ENCODE measurements at places on chromosomes 7 and 10.

DNA sequence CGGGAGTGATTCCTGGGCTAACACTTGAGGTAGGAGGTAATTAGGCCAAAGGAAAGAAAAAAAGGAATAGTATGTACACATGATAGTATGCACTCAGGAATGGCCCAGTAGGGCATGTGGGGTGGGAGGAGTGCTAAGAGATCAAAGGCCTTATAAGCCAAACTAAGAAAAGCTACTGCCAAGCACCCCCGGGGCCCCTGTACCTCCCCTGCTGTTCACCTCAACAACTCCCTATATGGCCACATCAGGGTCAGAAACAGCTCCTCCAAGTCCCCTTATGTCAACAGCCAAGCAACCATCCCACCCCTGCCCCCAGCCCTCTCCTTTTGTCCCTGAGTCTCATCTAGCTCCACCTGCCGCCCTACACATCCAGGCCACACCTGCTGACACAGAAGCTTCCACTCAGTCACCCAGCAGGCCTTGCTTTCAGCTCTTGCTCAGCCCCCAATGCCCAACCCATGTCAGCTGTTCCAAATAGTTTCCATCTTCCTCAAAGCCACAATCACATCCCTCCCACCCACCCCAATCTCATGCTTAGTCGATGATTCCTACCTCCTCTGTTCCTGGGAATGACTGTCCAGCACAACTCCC lies 80.2 kb downstream of the SORBS1 start:
- ATAC-seq: no peak

- ATAC-seq: no peak
These were observed 7.2 kb downstream of the ITIH5 start for GRCh38 chr10:7659560-7659959.

DNA sequence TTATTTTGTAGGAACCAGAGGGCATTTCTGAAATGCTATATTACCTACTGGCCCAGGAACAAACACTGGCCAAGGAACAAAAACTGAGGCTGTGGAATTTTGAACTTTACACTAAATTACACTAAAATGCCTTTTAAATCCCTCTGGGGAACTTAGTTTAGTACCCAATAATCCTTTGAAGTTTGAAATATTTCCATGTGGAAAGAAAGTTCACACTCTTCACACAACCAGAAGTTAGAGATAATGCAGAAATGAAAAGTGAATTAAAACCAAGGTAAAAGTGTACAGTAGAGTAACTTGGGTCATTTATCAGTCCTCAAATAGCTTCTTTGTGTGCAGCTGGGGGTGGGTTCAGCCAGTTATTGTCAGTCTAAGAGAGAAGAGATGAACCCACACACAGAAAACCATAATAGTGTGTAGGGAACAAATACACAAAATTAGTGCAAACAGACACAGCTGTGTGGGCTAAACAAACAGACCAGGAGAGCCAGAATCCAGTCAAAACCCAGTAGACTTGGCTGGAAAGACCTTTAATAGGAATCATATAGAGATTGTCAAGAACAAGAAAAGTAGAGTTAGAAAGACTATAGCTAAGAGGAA lies 46.5 kb upstream of the DGKI start:
- ATAC-seq: no peak

DNA sequence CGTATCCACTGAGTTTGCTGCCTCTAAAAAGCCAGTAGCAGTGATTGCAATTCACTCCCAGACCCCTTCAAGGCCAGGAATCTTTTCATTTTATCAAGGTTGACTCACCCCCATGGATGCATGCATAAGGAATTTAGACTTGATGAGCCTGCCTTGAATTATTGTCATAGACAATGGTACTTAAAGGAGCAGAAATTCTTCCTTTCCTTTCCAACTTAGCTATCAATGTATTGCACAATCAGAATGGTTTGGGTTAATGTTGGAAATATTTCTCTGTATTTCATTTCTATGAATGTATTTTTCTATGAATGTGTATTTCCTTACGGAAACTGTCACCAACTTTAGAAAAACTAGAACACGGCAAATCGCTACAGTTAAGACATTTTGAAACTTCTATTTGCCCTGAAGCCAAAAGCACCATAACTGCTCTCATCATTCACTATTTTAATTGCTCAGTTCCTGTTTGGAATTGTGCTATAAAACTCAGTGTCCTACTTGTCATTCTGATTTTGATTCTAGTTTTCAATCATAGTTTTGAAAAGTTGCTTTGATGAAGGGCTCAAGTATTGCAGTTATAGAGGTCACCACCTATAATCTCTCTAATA lies 355.7 kb upstream of the AKR1E2 start:
- peak; percentile 94 for ATAC-seq

DNA sequence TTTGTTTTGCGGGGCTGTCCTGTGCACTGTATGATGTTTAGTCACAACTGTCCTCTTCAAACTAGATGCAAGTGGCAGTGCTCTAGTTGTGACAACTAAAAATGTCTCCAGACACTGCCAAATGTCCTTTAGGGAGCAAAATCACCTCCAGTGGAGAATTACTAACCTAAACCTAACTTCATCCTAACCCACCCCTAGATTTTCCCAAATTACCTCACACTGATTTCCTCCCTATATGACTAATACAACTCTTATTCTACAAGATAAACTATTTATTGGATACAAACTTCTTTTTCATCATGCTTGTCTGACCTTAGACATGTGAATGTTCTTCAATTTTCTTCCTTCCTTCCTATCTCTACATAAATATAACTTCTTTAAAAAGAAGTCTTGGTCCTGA lies 26.4 kb downstream of the PNPLA8 start:
- no peak for ATAC-seq

GRCh38 chr10:12600652-12601051 lies 251.3 kb downstream of the CAMK1D start:
- ATAC-seq: no peak

GRCh38 chr10:53005612-53006345 lies 233.2 kb upstream of the MBL2 start:
- ATAC-seq: no peak

DNA sequence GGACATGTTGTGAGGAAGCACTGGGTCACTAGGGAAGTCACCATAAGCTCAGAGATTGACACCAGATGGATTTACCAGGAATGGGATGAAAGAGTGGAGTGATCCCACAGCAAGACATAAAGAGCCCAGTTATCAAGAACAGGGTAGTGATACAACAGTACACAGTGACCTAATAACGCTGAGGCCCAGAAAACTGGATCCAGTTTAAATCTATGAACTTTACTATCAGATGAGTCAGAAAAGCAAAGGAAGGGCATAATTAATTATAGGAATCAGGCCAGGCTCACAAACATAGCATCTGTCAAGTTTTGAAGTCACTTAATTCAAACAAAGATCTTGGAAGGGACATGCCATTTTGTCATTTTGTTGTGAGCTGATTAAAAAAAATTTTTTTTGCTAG lies 73.5 kb downstream of the LRRN3 start:
- ATAC-seq: no peak

DNA sequence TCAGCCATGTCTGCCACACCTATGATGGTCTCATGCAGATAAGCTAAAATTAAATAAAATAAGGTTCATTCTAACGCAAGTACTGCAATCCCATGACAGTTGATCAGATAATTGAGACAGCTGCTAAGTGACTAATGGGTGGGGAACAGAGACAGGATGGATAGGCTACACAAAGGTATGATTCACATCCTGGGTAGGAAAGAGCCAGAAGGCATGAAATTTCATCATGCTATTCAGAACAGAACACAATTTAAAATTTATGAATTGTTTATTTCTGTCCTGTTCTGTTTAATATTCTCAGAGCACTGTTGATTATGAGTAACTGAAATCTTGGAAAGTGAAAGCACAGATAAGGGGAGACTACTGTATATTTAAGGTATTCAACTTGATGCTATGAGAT lies 381.8 kb upstream of the SORCS1 start:
- peak; percentile 86 for ATAC-seq

DNA sequence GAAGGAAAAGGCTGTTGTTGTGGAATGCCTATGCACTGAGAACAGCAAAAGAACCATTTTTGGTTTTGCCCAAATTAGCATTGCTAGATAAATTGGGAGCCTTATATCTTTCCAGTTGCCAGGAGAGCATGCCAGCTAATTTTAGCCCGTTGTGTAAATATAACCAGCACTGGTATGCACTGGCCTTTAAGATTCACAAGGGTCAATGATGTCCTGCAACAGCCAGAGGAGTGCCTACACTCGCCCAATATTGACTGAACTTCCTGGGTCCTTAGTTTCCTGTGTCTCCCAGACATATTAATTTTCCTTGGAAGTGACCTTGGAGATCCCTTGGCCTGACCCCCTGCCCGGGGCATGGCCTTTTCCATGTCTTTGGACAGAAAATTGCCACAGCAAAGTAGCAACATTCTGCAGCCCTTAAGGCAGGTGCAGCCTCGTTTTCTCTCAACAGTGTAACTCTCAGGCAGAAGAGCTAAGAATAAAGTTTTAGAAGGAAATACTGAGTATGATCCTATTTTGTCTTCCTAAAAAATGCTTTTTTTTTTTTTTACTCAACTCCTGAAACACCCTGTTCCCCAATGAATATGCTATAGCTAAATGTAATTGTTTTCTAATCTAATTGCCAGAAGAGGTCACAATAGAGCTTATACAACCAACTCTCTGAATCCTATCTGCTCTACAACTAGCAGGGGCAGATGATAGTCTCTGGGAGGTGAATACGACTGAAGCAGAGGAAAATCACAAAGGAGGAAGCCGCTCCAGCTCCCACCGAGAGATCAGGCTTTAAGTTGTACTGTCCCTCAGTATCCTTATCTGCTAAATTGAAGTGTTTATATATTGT lies 131.9 kb upstream of the PCGF5 start:
- ATAC-seq: peak; percentile 72

- ATAC-seq: no peak
These were observed 2.0 kb upstream of the HMX3 start for GRCh38 chr10:123133541-123134342.

DNA sequence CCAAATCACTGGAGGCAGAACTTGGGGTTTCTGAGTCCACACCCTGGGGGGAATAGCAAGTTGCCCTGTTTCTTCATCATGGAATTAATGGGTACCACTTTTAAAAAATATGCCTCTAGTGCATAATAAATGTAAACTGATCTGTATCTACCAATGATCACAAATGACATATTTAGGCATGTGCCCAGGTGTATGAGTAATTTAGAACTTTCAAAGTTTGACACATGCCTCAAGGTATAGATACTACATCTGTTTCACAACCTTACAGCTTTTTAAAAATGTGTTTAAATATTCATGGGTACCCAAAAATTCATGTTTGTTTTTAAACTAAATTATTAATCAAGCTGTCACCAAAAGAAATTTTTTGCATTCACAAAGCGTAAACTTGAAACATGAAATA lies 226.0 kb downstream of the KIAA1217 start:
- ATAC-seq: no peak

GRCh38 chr7:48446721-48447120 lies 275.5 kb downstream of the ABCA13 start:
- ATAC-seq: no peak

DNA sequence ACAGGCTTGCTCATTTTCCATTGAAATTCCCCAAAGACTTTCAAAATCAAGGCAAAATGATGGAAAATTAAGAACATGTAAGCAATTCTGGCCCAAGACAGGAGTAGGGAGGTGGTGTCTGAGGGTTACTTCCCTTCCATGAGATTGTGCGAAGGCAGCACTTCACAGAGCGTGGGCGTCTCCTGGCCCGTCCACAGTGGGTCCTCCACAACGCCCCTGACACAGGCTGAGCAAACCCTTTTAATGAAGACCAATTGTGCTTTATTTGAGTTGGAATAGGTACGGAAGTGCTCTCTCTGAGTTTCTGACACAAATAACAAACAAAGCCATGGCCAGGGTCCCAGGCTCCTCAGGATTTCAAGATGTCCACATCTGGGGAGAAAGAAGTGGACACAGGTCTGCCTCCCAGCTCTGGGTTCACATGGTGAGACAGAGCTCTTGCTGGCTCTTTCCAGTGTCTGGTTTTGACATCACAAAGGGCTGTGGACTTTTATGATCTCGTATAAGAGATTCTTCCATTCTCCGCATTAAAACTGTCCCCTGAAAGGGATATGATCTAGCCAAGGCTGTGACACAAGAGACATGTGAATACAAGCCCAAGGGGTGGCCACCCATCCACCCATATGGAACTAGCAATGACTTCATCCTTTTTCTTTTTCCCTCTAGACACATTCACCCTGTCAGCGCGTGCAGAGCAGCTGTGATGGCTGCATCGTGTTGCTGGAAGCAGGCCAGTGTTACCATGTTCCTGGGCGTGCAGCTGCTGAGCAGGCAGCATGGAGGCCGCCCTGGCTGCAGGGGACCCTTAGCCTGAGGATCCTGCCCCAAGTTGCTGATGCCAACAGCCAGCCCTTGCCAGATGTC lies 145.6 kb downstream of the ADAM12 start:
- peak; percentile 36 for ATAC-seq

DNA sequence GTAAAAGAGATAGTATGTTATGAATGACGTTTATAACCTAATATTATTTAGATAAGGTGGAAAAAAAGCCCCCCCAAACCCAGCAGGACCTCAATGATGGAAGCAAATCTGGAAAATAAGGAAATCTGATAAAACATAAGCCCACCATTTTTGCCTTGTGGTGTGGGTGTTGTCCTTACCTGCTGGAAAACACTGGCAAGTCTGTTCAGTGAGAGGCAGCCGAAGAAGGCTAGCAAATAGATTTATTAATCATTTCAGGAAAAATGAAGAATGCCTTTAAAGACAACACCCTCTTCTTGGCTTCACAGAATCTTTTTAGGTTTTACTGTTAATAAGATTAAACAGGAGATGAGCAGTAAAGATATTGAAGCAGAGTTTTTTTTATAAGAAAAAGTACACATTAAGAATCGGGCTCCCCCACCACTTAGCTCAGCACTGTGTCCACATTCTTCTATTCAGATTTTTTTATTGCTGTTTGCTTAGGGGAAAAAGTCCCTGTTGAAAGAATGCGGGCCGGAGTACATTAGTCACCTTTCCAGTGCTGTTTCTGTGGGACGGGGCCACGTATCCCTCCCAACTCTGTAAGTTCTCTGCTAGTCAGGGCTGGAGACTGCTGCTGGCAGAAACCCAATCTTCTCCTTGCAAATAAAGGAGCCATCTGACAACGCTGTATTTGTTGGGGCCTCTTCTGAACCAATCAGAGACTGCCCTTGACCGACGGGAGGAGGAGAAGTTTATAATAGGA lies 104.1 kb downstream of the EVX1 start:
- peak; percentile 47 for ATAC-seq

- ATAC-seq: peak; percentile 71
These were observed 84.5 kb upstream of the DYNC1I1 start for GRCh38 chr7:95687759-95688343.

DNA sequence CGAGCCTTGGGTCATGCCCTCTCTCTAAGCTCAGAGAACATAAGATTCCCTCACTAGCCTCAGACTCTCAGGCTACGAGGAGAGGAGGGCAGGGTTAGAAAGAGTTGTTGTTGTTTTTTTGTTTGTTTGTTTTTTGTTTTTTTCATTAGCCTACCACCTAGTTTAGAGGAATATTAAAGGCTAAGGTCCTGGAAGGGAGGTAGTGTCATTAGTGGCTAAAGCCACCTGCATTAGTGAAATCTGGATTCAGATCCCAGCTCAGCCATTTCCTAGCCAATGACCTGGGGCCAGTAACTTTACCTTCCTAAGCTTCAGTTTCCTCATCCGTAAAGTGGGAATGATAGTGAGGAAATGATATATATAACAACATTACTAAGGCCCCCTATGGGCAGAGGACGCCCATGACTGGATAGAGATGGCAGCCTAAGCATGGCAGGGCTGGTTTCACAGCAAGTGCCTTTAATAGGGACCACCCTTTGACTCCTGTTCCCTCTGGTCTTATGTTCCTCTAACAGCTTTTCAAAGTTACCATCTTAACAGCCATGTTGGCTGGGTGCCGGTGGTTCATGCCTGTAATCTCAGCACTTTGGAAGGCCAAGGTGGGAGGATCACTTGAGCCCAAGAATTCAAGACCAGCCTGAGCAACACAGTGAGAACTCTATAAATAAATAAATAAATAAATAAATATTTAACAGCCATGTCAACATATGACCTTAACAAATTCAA lies 5.1 kb downstream of the DDIT4 start:
- no peak for ATAC-seq
